ENCODE measurements at places on chromosomes 12 and 14.

- no peak for DNase-seq
Measured at GRCh38 chr14:26595926-26596542, 1.8 kb downstream of the NOVA1 start.

DNA sequence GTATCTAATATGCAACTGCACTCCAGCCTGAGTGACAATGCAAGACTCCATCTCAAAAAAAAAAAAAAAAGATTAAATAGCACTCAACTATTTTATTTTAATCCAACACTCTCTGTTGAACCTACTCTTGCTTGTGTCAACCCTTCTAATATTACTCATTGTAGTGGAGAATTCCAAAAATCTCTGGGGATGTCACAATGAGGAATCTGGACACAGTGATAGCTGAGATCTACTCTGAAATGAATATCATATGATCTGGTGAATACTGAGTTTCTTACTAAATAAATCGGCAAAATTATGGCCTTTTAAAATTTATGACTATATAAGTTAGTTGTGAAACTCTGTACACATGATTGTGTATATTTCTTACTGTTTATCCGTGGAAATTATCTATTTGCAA, 418.2 kb downstream of the BCAT1 start:
- no peak for DNase-seq

GRCh38 chr14:72752034-72752412, 141.9 kb downstream of the DPF3 start:
- DNase-seq: no peak

GRCh38 chr14:96713426-96713825, 83.8 kb upstream of the VRK1 start:
- no peak for DNase-seq

GRCh38 chr12:56104815-56105608, 653 bp downstream of the PA2G4 start:
- DNase-seq: no peak

GRCh38 chr14:91220581-91221000, 23.9 kb downstream of the GPR68 start:
- no peak for DNase-seq

- no peak for DNase-seq
Measured at GRCh38 chr14:61140271-61140670, 140.9 kb downstream of the TMEM30B start.

DNA sequence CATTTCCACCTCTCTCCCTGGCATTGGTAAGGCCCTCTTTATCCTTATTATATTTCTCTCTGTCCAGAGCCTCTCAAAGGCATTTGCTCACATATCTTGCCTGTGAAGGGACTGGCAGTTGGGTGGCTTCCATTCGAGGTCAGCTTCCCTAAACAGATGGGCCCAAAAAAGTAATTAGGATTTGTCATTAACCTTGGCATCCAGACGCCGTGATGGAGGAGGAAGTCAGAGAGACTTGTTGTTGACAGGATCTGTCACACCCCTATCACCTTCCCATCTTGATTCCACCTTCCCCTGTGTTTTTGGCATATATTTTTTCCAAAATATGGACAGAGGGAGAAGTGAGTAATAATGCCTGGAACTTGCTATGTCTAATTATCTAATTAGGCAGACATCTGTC, 54.0 kb upstream of the OAS1 start:
- DNase-seq: no peak

DNA sequence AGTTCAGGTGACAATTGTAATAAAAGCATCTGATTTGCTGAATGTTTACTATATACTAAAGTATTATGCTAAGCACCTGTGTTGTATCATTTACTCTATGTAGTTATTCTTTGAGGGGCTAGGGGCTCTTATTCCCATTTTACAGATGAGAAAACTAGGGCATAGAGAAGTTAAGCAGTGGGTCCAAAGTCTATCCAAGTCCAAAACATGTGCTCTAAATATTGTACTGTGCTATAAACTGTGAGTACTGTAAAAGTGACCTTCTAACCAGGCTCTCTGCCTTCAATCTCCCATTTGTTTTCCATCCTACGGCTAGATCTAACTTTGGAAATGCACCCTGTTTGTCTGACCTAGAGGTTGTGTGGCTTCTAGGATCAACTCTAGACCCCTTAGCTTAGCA, 9.0 kb downstream of the ACVR1B start:
- DNase-seq: no peak

DNA sequence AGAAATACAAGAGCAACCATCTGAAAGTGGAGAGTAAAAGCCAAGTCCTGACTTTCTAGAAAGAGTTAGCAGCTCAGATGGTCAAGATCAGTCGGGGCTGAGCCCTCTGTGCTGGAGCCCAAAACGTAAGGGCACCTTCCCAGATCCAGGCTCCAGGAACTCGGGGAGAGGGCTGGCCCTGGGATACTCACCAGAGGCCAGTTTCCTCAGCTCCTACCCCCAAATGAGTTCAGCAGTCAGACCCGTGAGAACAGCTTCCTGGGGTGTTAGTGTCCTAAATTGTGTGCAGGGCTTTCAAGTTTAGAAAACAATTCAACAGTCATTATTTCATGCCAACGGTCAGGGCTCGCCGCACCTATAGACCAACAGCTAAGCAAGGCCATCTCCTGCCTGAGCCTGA, 147.6 kb upstream of the FKBP4 start:
- DNase-seq: no peak

DNA sequence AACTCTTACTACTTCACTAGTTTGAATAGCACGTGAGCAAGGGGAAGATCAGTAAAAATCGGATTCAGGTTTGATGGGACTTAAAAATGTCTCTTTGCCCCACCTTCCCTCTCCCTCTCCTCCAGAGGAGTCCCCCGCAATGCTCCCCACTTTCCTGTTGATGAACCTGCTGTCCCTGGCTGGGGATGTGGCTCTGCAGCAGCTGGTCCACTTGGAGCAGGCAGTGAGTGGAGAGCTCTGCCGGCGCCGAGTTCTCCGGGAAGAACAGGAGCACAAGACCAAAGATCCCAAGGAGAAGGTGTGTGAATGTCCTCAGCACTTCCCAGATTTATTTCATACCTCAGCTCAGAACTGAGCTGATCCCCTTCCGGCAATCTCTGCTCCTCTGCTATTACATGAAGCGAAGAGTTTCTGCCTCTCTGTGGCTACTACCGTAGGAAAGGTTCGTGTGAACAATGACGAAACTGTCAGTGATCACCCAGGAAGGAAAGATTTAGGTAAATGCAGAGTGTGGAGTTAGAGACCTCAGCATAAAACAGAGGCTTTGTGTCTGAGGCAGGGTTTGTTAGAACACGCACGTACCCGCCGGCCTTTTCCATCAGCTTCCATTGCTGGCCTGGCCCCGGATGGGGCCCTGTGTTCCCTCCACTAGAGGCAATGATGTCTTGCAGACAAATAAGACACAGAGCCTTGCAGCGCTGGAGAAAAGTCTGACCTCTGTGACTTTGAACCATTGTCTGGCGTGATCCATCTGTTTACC, 7.4 kb upstream of the GAPDH start:
- DNase-seq: no peak

DNA sequence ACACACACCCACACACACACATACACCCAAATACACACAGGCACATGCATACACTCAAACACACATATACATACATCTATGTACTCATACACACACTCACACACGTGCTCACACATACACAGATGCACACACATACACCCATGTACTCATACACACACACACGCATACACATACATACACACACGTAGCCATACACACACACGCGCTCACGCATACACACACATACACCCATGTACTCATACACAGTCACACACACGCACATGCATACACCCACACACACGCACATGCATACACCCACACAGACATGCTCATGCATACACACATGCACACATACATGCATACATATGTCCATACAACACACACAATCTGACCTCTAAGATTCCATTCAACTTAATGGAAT, 87.7 kb upstream of the ANO2 start:
- no peak for DNase-seq

DNA sequence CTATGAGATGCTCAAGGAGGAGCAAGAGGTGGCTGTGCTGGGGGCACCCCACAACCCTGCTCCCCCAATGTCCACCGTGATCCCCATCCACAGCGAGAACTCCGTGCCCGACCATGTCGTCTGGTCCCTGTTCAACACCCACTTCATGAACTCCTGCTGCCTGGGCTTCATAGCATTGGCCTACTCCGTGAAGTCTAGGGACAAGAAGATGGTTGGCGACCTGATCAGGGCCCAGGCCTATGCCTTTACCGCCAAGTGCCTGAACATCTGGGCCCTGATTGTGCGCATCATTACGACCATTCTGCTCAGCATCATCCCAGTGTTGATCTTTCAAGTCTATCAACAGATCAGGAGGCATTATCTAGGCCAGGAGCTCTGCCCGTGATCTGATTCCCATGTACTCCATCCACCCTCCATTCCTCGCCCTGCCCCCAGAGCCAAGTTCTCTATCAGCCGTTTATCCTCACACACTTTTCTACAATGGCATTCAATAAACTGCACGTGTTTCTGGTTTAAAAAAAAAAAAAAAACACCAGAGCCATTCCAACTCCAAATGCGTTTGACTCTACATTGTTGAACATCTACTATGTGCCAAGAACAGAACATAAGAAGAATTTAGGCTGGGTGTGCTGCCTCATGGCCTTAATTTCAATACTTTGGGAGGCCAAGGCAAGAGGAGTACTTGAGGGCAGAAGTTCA, 17.5 kb downstream of the ATXN2 start:
- DNase-seq: no peak

DNA sequence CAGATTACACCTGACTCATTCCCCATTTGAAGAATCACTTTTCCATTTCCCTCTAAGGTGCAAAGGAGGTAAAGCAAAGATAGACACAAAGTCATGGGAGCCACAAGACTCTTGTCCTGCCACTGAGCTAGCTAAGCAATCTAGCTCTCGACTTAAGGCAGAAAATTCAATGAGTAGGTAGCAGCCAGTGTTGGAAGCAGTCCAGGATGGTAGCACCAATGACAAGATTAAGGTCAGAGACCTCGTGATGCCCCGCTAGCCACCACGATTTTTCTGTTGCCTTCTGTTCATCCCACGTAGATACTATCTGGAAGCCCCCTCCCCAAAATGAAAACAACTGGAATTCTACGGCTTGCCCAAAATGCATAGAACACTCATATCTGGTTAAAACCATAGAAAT, 1.4 kb downstream of the VAMP1 start:
- DNase-seq: no peak

DNA sequence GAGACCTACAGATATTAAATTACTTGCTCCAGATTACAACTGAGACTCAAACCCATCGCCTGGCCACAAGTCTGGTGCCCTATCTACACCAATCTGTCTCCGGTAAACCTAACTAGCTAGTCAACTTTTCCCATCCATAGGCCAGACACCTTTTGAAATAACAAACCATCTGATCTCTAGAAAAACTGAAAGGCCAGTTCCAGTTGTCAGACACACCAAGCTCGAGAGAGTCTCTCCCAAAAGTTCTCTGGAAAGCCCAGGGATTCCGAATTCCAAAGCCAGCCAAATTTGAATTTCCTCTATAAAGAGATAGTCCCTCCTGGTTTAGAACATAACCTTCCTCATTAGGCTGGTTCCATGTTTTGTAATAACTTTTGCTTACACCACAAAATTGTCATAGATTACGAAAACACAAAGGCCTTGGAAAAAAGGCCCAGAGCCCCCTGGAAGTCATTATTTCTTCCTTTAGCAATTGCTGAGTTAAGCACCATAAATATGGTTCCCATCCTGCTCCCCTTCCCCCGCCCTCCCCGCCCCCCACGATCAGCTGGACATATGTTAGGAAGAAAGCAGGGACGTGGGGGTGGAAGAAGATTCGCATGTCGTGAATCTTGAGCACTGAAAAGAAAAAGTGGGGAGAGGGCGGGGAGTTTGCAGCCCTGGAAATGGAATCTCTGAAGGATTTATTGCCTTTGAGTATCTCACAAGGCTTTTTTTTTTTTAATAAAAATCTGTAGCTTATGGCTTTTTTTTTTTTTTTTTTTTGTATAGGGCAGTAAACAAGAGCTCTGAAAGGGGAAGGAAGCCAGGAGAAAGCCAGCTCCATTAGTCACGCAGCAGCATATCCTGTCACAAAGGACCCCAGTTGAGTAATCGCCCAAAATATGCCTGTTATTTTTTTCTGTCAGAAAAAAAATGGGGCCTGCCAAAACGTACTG, 110.4 kb downstream of the ZFP36L1 start:
- peak; percentile 41 for DNase-seq

DNA sequence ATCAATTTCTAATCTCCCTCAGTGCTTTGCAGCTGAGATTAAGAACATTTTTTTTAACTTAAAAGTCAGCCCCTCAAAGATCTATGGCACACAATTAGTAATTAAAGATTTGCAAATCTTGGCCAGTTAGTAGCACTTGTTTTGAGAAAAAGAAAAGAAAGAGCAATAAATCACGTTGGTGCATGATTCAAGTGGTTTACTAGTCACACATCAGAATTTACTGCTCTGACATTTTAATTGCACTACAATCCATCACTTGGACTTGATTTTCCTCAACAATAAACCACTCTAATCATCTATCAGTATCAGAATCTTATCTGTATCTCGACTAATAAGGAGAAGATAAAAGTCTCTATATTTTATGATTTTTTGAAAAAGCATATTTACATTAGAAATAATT, 154.3 kb downstream of the HELB start:
- DNase-seq: no peak

DNA sequence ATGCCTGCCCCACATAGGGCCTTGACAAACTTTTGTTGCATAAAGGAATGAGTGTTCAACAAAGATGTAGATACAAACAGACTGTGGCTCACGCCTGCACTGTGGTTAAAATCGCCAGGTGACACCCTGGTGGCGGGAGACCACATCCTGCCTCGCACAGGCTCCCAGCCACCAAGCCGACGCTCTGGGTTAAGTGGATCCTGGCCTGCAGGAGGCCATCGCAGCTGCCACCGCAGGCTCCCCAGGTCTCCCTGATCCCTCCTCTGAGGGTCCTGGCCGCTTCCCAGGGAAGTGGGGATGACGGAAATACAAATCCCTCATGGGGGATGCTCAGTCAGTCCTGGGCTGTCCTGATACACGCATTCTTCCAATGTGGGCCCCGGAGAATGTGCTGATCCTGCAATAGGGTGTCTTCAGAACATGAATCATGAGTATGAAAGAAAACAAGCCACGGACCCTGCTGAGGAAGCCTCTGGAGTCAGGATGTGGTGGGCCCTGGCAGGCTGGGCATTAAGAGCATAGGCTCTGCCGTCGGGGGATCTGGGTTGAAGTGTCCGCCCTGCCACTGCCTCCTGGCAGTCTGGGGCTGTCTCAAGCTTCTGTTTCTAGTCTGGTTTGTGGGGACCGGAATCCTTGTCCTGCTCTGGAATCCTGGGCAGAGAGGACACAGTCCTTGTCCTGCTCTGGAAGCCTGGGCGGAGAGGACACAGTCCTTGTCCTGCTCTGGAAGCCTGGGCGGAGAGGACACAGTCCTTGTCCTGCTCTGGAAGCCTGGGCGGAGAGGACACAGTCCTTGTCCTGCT, 53.5 kb upstream of the BEGAIN start:
- DNase-seq: peak; percentile 78

GRCh38 chr12:41576925-41577324, 388.8 kb downstream of the PDZRN4 start:
- DNase-seq: no peak

DNA sequence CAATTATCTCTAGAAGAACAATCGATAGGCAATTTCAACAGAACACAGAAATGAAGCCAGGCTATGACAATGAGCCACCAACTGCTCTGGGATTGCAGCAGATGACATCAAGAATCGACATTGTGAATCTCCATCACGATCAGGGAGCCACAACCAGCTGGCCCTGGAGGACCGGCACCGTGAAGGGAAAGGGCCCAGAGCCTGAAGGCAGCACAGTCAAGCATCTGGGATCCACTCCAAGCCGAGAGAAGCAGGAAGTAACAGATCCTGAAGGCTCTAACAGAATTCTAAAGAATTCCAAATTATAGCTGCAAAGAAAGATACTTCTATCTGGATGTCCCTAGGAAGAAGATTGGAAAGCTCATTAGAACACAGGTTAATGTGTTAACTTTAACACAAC, 61.0 kb downstream of the LRRC74A start:
- DNase-seq: no peak

Data from activated gamma-delta T cell treated with Interleukin-2 at 50 U/mL for 16 hours (primary cell).